Brain microvascular endothelial cell (primary cell): ENCODE measurements at places on chromosomes 5 and 9.
A peak's percentile ranks its signal among the peaks of the same experiment; 100 is the strongest.

- DNase-seq: no peak
These were observed 146.9 kb upstream of the IER5L start for GRCh38 chr9:129324808-129325502.

DNA sequence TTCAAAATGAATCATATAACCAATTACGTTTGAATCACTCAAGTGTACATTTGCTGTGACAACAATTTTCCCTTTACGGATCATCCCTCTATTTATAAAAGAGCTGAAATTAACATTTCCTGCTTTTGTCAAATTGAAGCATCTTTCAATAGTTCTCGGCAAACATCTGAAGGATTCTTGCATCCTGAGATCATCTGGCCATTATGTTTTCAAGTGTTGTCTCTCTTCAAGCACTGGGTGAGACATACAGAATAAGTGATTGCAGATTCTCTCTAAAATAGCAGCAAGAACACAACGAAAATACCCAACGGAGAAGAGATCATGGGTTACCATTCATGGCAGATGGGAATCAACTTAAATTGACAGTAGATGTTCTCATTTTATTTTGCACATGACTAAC is 283.4 kb upstream of the GRAMD2B start:
- peak; percentile 22 for DNase-seq

DNA sequence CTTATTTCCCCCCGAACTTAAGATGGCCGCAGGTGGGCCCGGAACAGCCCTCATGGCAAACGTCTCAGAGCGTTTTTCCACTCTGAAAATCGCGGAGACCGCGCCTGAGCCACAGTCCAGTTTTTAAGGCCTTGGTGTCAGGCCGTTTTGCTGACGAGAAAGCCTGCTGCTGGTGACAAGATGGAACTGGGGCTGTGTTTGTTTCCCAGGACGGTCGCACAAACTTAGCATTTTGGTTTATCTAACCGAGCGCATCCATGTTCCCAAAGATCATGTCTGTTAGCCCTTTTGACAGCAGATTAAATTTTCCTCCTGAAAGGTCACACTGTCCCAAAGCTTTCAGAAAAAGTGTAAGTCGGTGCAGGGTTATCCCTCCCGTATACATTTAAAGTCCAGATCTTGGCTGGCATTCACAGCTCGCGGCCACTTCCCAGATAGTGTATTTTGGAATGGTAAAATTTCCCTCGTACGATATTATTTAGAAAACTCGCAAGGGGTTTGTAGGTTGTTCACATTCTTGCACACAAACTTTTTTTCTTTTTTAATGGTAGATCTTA is 812 bp downstream of the SREK1 start:
- DNase-seq: no peak

GRCh38 chr5:61507232-61507631 is 175.2 kb downstream of the ZSWIM6 start:
- DNase-seq: no peak

DNA sequence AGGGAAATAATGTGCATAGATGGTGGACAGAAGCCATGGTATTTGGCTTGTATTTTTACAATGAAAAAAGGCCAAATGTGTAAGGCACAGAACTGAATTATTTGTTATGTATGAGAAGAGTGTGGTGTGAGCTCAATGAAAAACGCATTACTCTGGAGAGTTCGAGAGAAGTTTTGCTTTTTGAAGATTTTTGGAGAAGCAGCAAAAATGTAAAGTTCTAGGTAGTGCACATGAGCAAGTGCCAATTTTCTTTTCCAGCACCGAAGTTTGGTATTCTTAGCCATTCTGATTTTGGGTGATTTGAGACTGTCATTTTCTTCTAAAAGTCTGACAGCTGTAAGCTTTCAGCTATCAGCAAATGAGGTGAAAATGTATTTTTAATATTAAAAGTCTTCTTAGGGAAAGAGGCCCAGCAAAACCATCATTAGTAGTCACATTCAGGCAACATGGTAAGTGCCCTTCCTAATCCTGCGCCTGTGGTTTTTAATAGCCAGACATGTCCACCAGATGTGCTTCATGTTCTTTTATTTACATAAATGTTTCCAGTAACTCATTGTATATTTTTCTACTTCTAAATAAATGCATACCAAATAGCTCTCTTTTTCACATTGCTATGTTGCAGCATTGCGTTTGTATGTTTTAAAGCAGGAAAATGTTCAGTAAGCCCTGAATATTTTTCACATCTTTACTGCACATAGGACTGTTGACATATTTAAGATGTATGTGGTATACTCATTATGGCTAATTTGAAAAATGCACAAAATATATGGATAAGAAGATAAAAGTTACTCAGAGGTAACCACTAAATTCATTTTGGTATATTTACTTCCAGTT is 50.4 kb downstream of the RASGRF2 start:
- no peak for DNase-seq

GRCh38 chr5:134584662-134585061 is 48.0 kb downstream of the SAR1B start:
- DNase-seq: no peak

- peak; percentile 85 for DNase-seq
These were observed 128.0 kb downstream of the FANCC start for GRCh38 chr9:95189251-95190098.

DNA sequence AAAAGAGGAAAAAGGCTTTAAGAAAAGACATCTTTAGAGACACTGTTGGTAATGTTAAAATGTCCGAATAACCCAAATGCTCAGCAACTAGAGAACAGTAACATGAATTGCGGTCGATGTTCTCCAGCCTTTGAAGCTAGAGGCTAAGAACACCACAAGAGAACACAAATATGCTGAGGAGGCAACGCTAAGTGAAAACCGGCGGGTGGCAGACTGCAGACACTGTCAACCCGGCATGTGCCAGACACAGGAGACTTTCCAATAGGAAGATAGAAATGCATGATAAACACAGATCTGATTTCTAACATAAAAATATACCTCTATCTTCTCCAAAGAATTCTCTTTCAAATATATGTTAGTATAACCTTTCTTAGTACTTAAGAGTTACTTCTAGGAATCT is 18.4 kb upstream of the DDX41 start:
- DNase-seq: no peak

GRCh38 chr9:83432104-83432627 is 106.0 kb downstream of the FRMD3 start:
- DNase-seq: no peak

- peak; percentile 56 for DNase-seq
These were observed 59.0 kb downstream of the MAT2B start for GRCh38 chr5:163564321-163564938.

DNA sequence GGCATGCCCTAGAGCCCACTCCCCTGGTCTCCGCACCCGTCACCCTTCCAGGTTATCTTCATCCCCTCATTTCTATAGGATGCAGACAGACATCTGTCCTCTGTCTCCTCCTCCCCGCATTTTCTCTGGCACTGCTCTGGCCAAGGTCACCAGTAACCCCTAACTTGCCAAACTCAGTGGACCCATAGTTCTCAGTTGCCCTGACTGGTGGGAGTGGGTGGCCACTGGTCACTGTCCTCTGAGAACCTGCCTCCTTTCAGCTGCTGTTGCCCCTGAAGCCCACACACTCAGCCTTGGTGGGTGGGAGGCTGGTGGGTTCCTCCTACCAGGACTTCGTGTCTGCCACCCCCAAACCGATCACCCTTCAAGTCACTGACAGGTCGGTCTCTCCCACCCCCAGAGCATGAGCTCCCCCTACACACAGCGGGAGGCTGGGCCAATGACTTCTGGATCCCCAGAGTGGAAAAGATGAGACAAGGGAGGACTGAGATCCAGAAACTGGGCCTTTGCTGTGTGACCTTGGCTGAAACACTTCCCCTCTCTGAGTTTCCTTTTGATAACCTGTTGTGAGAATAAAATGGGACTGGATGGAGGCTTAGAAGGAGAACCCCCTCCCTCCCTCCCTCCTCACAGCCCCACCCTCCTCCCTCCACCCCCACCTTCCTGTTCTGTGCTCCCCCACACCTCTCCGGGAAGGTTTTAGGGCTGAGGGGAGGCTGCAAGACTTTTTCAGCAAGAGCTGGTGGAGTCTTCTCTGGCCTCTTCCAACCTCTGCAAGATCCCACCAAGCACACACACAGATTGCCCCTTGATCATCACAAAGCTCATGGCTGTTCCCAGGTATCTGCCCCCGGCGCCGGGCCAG is 2.4 kb upstream of the DBN1 start:
- DNase-seq: peak; percentile 10

GRCh38 chr9:70083429-70083828 is 39.8 kb downstream of the MAMDC2 start:
- no peak for DNase-seq

DNA sequence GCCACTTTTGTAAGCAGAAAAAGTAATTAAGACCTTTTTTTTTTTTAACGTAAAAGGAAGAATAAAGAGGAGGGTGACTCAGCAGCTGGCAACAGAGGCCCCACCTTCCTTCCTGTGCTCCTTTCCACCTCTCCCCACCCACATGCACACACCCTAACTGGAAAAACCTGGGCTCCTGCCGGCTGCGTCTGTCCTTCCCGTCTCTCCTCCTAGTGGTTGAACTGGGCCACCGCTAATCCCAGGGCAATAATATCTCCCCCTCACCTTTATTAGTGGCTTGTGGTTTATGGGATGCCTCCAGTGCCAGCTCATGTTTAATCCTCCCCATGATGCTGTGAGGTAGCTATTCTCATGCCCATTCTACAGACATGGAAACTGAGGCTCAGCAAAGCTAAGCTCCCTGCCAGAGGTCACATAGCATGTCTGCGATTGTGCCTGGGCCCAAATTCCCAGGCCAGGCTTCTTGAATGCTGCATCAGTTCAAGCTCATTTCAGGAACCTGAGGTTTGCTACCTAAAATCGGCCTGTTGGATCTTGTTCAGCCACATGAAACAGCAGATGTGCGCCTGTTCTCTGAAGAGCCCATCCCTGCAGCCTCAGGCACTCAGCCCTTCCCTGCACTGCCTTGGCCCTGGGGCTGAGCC is 60.9 kb upstream of the IL17B start:
- DNase-seq: no peak

DNA sequence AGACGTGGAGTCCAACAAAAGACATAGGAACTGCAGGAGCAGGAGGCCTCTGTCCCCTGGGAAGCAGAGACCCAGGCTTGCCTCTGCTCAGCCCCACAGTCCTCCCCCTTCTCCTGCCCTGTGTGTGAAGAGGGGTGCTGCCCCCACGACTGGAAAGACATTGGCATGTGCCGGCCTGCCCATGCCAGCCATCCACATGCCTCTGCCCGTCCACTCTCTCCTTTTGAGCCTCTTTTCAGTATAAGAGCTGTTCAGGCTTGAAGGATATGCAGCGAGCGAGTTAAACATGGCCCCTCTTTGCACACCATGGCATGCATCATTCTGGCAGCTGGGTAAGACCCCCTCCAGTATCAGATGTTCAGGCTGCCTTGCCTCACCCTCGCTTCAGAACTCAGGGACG is 159.7 kb upstream of the OTULINL start:
- no peak for DNase-seq
